ENCODE measurements at places on chromosomes 1 and 21. TPM values are rescaled to one million over a fixed set of nuclear protein-coding genes. Genes with fewer than 3 reads are reported as not detected.

GRCh38 chr1:201422436-201423030 lies 1.0 kb upstream of the TNNI1 start:
- DNase-seq: no peak

The ILDR2 gene
- total RNA-seq: 34.3 TPM

DNA sequence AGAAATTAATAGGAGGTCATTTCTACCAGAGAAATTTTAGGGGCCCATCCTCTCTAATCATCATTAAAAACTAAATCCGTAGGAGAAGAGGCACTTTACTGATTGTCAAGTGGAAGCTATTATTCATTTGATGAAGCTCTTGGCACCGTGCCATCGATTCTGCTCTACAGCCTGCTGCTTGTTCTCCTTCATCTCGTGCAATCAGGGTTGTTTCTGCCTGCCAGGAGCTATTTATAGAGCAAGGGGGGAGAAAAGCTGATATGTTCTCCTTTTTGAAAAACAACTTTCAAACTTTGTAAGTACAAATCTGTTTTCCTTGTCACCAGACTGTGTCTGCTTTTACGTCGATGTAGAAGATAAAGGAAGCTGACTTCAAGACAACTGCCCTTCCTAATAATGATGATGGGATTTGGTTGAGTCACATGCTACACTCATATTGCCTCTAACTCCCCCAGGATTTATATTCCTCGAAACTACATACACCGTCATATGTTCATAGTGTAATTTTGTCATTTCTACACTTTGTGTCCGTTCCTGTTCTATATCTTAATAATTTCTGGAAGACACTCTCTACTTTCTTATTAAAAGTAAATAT lies 169.6 kb upstream of the LHX8 start:
- no peak for DNase-seq

- DNase-seq: peak; percentile 47
Measured at GRCh38 chr1:96492236-96492635, 229.3 kb upstream of the PTBP2 start.

DNA sequence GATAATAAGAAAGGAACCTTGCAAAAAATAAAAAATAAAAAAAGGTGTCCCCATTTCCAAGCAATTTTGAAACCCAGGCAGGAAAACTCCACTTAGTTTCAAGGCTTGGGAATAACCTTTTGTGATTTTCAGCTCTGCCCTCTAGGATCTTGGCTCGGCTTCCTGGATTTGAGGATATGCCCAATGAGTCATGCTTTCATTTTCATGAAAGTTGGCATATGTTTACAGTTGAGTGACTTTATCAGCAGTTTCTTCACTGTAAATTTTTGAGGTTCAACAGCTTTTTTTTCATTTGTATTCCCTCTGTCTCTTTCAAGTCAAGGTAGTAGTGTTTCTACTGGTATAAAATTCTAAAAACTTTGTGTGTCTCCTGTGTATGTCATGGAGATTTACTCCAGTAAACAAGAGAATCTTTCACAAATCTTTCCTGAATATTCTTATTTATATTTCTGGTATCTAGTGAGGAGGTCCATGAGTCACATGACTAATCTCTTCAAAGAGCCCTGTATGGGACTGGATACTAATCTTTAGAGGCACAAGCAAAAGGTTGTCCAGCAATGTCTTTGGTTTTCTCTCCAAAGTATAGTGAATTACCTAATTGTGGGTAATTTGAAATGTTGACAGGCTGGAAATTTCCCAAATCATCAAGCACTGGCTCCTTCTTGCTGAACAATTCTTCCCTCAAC lies 335.3 kb downstream of the BRINP2 start:
- DNase-seq: no peak

DNA sequence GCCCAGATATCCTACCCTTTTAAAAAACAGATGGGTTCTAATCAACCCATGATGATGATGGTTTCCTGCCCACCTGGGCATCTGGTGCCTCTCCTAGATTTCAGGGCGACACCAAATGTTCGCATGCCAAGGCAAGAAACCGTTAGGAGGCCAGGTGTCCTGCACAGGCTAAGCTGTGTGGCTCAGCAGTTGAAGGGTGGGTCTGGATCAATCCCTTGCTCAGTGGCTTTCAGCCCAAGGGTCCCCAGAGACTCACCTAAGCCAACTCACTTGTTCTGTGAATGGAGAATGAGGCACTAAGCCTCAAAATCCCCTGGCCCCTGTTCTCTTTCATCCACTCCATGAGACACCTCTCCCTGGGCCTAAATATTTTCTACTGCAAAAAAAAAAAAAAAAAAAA lies 169.1 kb upstream of the EDN2 start:
- no peak for DNase-seq

DNA sequence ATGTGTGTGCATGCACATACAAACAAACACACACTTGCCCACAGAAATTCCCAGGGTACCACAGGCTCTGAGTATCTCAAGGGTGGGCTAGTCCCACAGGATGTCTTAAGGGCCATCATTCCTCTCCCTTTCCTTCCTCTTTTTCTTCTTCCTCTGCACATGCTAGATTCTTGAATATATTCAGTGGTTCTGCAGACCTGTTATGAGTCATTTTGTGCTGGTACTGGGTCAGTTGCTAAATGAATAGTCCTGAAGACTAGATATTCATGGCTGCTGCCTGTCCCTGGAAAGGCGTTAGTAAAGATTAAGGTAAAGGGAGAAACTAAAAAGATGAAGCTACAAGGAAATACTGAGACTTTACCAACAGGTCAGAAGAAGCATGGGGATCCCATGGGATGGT lies 256.7 kb upstream of the KIAA0040 start:
- DNase-seq: no peak

The CYP4X1 gene
- 0.17 TPM for total RNA-seq

GRCh38 chr1:66460776-66461175 lies 73.2 kb upstream of the SGIP1 start:
- DNase-seq: no peak

DNA sequence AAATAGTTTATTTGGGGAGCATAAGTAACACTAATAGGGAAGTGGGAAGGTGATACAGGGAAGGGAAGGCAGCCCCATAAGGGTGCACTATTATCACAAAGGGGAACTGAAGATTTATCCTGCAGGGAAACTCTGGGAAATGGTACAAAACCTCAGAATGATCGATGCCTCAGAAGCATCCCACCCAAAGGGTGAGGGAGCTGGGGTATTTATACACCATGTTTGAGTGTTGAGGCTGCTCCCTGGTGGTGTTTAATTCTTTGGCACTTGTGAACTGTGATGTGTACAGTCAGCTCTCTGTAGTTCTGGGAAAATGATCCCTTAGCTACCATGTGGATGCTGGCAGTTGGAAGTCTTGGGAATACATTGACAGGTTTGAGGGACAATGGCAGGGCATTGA lies 5.1 kb upstream of the TRIM62 start:
- DNase-seq: no peak

- no peak for DNase-seq
Measured at GRCh38 chr1:34276606-34277005, 99.9 kb downstream of the C1orf94 start.

DNA sequence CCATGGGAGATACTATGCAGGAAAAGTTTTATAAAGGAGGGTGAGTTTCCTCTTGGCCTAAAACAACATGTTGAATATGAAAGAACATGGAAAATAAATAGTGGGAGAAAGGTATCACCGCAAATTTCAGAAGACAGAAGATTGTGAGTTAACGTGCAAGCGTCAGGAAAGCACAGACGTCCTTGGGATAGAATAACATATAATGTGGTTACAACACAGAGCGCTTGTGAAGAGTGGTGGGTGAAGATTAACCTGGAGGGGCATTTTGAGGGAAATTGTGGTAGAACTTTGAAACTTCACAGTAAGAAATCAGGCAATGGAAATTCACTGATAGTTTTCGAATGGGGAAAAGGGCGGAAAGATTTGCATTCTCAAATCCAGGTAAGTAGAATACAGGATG lies 47.3 kb downstream of the NEGR1 start:
- no peak for DNase-seq

DNA sequence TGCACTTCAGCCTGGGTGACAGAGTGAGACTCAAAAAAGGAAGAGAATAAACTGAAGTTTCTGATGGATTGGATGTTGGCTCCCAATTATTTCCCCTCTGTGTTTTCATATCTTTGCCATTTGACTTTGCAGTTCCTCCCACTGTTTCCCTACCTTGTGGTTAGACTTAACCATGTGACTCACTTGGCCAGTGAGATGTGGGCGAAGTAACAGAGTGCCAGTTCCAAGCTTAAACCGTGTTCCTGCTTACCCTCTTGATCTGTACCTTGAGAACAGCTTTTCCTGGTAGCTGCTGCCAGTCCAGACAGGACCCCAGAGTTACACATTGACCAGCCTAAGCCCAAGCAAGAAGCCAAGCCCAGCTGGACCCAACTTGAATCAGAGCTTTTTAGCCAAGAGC lies 323.4 kb downstream of the LTN1 start:
- no peak for DNase-seq

DNA sequence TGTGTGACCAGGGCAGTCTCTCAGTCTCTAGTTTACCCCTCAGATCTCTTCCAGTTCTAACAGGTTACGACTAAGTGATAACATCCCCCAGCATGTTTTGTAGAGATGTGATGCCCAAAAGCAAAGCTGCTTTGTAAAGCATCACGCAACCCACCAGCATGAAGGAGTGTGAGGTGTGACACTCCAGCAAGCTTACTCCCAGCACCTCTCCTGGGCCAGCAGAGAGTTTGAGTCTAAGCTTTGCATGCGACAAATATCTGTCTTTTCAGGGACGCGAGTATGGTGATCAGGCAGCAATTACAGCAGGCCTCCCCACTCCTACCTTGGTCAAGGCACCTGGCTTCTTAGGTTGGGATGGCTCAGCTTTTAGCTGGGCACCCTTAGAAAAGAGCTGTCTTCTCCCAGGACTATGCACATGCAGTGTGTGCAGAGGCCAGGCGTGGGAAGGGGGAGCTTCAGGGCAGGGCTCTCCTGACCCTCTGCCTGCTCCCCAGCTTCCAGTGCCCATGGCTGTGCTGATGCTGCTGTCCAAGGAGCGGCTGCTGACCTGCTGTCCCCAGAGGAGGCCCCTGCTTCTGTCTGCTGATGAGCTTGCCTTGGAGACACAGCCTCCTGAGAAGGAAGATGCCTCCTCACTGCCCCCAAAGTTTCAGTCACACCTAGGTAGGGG lies 48.2 kb downstream of the ELK4 start:
- DNase-seq: no peak

DNA sequence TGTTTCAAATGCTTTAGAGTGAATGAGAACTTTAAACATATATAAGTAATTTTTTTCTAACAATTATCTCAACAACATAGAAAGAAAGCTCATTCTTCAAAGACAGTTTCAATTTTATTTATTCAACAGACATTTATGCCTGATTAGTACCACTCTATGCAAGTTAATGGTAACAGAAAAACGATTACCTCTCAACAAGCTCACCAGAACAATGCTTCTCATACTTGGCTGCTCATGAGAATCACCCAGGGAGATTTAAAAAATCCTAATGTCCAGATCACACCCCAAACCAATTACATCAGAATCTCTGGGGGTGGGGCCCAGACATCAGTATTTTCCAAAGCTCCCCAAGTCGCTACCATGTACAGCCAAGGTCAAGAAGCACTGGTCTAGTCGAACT lies 312.4 kb downstream of the PAPPA2 start:
- DNase-seq: no peak

DNA sequence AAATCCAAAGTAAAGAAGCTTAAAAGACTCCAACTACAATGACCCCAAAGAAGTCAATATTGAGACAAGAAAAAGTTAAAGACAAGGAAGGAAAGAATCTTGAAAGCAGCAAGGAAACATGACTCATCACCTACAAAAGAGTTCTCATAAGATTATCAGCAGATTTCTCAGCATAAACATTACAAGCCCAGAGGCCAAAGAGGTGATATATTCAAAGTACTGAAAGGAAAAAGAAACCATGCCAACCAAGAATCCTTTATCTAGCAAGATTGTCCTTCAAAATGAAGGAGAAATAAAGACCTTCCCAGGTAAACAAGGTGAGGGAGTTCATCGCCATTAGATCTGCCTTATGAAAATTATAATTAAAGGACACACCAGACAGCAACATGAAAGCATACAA lies 49.8 kb downstream of the CSMD2 start:
- no peak for DNase-seq

GRCh38 chr1:32474954-32475353 lies 10.1 kb downstream of the ZBTB8B start:
- DNase-seq: no peak

- DNase-seq: no peak
Measured at GRCh38 chr1:180299479-180300221, 69.6 kb downstream of the LHX4 start.

The NUDT4B gene
- total RNA-seq: 21.5 TPM

The GREM2 gene
- total RNA-seq: not detected

- DNase-seq: no peak
Measured at GRCh38 chr1:196152975-196153374, 455.3 kb downstream of the KCNT2 start.

The SLC5A9 gene
- total RNA-seq: not detected

The RPE65 gene
- total RNA-seq: not detected

DNA sequence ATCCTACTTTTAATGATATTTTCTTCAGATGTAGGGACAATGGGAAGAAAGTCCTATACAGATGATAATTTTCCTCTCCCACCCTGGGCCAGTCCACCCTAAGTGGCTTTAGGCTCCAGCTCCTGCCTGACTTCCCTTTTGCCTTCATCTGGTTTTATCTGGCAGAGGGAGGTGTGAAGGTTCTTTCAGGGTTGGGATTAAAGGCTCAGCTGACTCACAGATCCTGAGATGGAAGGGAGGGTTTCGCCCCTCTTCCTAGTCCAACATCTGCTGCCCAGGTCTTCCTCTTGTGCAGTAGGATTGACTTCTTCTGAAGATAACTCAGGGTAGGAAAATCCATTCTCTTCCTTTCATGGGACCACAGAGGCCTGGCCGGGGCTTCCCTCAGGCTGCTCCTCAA lies 362.4 kb upstream of the KAZN start:
- peak; percentile 8 for DNase-seq

DNA sequence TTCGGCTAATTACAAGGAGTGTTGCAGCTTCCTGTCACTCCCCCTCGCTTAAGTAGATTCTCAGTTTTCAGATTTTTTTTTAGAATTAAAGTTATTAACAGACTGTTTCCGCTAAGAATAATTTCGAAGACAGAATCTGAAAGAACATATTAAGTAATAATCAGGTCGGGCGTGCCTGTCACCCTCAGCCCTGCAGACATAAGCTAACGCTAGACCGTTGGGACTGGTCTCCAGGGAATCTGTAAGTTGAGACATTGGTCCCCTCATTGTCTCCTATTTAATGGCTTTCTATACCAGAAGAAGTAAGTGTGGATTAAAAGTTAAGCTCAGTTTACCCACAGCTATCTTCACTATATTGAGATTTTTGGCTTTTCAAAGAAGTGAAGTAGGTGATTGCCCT lies 14.5 kb downstream of the NMNAT1 start:
- DNase-seq: no peak

- no peak for DNase-seq
Measured at GRCh38 chr1:7501723-7502603, 269.1 kb upstream of the VAMP3 start.

The RIMKLA gene
- total RNA-seq: 5.4 TPM

- no peak for DNase-seq
Measured at GRCh38 chr21:42650441-42651421, 2.7 kb upstream of the PDE9A start.

The NUAK2 gene
- total RNA-seq: 56.2 TPM

The ERG gene
- not detected for total RNA-seq

GRCh38 chr21:41091616-41092015 lies 76.3 kb upstream of the BACE2 start:
- no peak for DNase-seq

- no peak for DNase-seq
Measured at GRCh38 chr21:32907521-32907920, 118.2 kb upstream of the OLIG2 start.

The PCAT6 gene
- 4.2 TPM for total RNA-seq

GRCh38 chr1:216223486-216223885 lies 199.8 kb downstream of the USH2A start:
- DNase-seq: no peak
